ENCODE measurements at places on chromosomes 16 and 17. TPM values are rescaled to one million over a fixed set of nuclear protein-coding genes. Genes with fewer than 3 reads are reported as not detected.

Gene JUP
- total RNA-seq, result 15.7 TPM

Gene MINK1
- total RNA-seq, result 72.1 TPM

Gene NOXO1
- total RNA-seq, result 1.2 TPM

Gene HES7
- total RNA-seq, result 1.7 TPM

Gene C16orf54
- not detected for total RNA-seq

Gene SLC38A8
- not detected for total RNA-seq

GRCh38 chr16:79250502-79251098 is 349.9 kb downstream of the MAF start:
- no peak for DNase-seq
- no peak overlapping the region for H3K27ac ChIP-seq
- H3K36me3 ChIP-seq, result no peaks in the 10 kb centered on the region
- no peak overlapping the region for H3K4me3 ChIP-seq

GRCh38 chr17:35555691-35556090 is 4.9 kb downstream of the SLFN14 start:
- no peaks in the 10 kb centered on the region for H3K36me3 ChIP-seq
- DNase-seq, result no peak
- H3K27me3 ChIP-seq, result no peaks in the 10 kb centered on the region
- no peaks in the 10 kb centered on the region for H3K4me1 ChIP-seq
- no peak overlapping the region for H3K27ac ChIP-seq

DNA sequence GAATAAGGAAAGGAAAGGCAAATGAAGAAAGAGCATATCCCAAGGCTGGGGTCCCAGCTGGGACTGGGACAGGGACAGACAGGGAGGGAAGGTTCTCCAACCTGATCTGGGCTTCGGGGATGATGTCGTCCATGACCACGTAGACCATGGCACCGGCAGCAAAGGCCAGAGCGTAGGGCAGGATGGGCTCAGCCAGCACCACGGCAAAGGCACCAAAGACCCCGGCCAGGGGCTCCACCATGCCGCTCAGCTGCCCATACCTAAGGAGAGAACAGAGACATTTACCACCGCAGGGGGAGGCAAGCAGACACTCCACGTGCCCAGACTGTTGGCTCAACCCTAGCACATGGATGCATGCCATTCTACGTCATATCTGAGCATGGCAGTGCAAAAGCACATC is 443.8 kb downstream of the SLC39A11 start:
- H3K4me1 ChIP-seq, result no peaks in the 10 kb centered on the region
- no peaks in the 10 kb centered on the region for H3K36me3 ChIP-seq
- H3K27me3 ChIP-seq, result no peaks in the 10 kb centered on the region
- H3K4me3 ChIP-seq, result no peak overlapping the region
- DNase-seq, result no peak

DNA sequence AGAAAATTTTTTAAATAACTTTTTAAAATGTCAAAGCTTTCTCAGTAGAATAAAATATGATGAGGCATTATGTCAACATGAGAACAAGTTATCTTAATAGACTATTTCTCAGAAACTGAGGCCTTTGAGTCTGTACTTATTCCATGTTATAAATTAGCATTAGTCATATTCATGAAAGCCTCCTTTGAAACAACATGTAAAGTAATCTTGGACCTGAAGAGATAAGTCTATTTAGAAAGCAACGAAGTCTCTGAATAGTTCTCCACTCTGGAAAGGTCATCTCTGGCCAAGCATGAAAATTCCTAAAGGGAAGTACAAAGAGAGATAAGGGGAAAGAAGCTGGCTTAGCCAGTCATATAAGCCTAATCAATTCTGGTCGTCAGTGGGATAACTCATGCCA is 150.8 kb downstream of the CYB561 start:
- H3K27ac ChIP-seq, result no peak overlapping the region
- DNase-seq, result no peak
- no peaks in the 10 kb centered on the region for H3K4me1 ChIP-seq

DNA sequence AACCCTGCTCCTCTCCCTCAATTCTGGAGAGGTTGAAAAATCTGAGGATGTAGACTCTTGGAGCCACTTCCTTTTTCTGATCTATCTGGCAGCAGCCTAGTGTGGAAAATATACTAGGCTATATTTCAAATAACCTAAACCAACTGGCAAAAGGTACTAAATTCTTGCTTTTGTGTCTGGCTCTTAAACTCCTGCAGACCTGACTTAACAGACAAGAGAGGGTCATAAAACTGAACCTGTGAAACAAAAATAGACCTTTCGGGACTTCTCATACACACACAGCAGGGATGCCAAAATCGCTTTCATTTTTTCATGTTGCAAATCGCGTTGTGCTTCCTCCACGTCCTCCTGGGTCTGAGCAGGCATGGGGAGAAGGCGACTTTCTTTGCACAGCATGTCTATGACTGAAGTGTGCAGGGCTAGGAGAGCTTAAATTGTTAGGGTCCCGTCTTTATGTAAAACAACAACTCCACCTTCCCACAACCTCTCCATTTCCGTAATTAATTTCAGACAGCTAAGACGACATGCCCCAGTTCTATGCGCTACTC is 520.7 kb upstream of the PSMD7 start:
- peaks cover 19% of the 10 kb centered on the region for H3K27me3 ChIP-seq
- DNase-seq, result peak; percentile 2
- H3K36me3 ChIP-seq, result no peaks in the 10 kb centered on the region
- no peak overlapping the region for H3K27ac ChIP-seq

DNA sequence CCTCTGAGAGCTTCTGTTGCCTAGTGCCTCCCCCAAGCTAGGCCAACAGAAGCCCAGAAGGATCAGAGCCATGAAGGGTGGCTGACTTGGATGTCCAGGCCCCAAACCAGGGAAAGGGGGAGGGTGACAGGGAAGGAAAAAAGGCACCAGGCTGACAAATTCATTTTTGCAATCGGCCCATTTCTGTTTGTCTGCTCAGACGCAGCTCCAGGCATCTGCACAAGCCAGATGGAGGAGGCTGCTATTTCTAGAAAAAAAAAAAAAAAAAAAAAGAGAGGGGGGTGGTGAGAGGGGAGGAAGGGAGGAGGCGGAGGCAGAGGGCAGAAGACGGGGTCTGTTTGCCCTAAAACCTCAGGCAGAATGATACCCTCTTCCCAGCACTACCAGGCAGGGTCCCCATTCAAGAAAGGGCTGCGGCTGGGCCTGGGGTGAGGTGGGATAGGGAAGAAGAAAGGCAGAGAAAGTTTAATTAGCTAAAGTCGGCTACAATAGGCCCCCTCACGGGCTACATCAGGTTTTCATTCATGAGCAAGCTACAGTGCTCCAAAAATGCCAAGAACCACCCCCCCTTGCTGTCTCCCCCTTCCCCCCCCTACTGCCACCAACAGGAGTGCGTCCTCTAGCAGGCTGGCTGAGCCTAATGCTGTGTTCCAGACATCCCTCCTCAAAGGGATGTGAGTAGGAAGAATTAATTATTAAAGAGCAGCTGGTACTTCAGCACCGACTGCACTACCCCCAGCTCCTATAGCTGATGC is 2.4 kb downstream of the HDAC5 start:
- no peaks in the 10 kb centered on the region for H3K4me1 ChIP-seq
- no peaks in the 10 kb centered on the region for H3K36me3 ChIP-seq
- no peaks in the 10 kb centered on the region for H3K27me3 ChIP-seq
- DNase-seq, result no peak

DNA sequence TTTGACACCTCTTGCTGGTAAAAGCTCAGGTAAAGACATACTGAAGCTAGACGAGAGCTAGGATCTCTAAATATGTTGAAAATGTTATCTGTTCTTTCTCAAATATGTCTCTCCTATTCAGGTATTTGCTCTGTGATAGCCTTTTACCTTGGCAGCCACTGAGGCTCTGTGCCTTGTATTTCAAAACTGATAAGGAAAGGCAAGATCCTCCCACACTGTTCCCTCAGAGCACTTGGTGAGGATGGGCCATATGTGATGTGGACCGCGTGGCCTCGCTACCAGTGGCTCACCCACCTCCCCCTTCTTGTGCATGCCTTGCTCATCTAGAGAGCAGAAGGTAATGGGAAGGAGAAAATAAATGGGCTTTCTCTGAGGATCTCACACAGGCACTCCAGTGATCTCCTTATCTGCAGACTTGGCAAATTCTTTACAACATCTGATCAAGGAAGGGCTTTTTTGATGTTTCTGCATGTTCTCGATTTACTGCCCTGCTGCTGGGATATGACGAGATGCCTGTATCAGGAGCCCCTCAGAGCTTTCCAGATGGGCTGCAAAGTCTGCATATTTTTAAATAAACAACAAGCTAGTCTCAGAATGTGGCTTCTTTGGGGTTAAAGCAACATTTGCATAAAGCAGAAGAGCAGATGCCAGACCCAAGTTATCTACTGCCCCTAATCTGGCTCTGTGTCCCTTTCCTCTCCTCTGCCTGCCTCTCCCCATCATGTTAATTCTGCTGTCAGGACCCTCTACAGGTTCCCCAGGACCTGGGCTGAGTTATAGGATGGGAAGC is 16.9 kb downstream of the HOXB1 start:
- no peak overlapping the region for H3K27ac ChIP-seq
- DNase-seq, result no peak
- H3K4me3 ChIP-seq, result no peak overlapping the region
- no peaks in the 10 kb centered on the region for H3K4me1 ChIP-seq

DNA sequence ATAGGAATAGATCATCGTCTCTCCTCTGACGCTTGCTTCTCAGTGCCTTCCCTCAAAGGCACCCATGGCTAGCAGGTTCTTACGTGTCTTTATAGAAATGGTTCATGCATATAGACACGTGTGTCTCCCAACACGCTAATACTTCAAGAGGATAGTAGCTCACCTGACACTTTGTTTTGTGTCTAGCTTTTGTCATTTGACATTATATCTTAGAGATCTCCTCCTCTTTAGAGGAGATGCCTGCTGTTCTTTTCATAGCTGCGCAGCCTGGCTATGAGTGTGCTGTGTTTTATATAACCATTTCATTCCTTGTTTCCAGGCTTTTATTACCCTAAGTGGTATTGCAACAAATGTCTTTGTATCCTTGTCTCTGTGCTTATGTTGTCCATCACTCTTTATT is 411.7 kb downstream of the CPPED1 start:
- H3K27ac ChIP-seq, result no peak overlapping the region
- no peak for DNase-seq
- no peak overlapping the region for H3K4me3 ChIP-seq
- H3K36me3 ChIP-seq, result no peaks in the 10 kb centered on the region
- no peaks in the 10 kb centered on the region for H3K4me1 ChIP-seq

- H3K4me3 ChIP-seq, result no peak overlapping the region
- H3K27me3 ChIP-seq, result no peaks in the 10 kb centered on the region
- DNase-seq, result no peak
- no peaks in the 10 kb centered on the region for H3K36me3 ChIP-seq
- no peak overlapping the region for H3K27ac ChIP-seq
Observed at GRCh38 chr17:36816214-36816906, 120.9 kb upstream of the LHX1 start.

- no peak overlapping the region for H3K4me3 ChIP-seq
- H3K36me3 ChIP-seq, result no peaks in the 10 kb centered on the region
- no peak overlapping the region for H3K27ac ChIP-seq
- no peaks in the 10 kb centered on the region for H3K27me3 ChIP-seq
- no peak for DNase-seq
- H3K4me1 ChIP-seq, result no peaks in the 10 kb centered on the region
Observed at GRCh38 chr17:13671341-13671740, 69.6 kb upstream of the HS3ST3A1 start.

GRCh38 chr16:82368041-82368440 is 198.0 kb upstream of the MPHOSPH6 start:
- no peak overlapping the region for H3K4me3 ChIP-seq
- no peaks in the 10 kb centered on the region for H3K4me1 ChIP-seq
- H3K27me3 ChIP-seq, result no peaks in the 10 kb centered on the region
- H3K36me3 ChIP-seq, result no peaks in the 10 kb centered on the region
- peak; percentile 35 for DNase-seq
- no peak overlapping the region for H3K27ac ChIP-seq

Measured in A673 (cell line).